ENCODE measurements at places on chromosomes 11 and 22.

DNA sequence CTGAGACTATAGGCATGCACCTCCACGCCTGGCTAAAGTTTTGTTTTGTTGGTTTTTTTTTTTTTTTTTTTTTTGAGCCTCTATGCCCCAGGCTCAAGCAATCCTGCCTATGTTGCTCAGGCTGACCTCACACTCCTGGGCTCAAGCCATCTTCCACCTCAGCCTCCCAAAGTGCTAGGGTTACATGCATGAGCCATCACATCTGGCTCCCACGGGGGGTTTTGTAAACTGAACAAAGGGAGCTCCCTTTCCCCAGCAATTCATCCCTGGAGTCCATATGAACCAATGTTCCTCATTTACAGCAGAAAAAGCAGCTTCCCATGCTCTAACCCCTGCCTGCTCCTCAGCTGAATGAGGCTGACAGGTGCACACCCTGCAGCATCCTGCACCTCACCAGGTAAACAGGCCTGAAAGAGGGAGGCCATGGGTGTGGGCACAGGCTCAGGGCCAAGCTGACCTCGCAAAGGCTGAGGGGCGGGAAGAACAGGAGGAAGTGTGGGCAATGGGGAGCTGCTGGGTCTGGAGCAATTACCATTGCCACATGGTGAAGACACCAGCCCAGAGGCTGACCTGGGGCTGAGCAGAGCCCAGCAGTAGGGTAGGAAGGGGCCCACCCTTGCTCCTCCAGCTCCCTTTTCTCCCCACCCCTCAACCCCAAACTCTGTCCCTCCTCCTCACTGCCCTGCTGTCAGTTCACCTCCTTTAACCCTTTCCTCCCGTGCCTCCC, 58.2 kb downstream of the RBX1 start:
- DNase-seq: no peak

GRCh38 chr22:27803841-27804415, 2.4 kb upstream of the MN1 start:
- no peak for DNase-seq

DNA sequence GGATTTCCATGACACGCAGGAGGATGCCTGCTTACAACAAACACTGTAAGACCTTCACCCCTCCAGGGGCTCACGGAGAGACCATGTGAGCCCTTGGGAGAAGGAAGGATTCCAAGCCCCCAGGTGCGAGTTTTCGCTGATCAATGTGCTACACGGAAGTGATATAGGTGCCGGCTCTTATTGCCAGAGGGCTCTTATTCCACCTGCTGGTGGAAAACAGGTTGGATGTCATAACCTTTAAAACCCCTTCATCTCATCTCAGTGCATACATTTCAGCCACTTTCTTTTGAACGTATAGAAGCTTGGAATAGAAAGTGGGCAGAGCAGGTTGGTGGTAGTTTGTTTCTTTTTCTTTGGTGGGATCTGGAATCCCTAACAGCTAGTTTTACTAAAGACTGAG, 25.8 kb downstream of the LAYN start:
- DNase-seq: no peak

- no peak for DNase-seq
These were observed 252.0 kb downstream of the CTTN start for GRCh38 chr11:70650075-70650909.

DNA sequence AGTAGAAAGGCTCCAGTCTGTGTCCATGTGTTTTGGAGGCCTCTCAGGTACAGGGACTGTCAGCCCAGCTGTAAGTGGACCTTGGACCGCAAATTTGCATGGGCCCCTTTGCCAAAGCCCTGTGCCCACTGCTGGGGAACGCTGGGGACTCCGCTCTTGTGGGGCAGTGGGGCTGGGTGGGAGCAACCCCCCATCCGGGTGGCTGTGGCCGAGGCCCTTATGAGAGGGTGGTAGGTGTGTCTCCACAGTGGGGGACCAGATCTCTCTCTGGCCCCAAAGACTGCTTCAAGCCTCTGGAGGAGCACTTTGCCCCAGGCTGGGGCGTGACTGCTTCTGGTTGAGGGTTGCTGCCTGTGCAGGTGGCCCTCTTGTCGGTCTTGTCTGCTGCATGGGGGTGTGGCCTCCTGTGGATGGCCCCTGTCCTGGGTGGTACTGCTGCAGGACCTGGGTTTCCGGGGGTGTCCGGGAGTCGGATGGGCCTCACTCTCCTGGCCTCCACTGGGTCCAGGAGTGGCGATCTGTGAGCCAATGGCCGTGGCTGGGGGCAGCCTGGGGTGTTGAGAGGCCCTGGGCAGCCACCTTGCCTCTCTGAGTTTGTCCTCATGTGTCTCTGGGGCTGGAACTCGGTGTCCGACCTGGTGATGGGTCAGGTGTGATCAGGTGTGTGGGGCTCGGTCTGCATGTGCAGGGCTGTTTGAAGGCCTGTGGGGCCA, 15.9 kb downstream of the KCNQ1 start:
- no peak for DNase-seq

GRCh38 chr11:14262271-14262846, 96.6 kb downstream of the RRAS2 start:
- no peak for DNase-seq

DNA sequence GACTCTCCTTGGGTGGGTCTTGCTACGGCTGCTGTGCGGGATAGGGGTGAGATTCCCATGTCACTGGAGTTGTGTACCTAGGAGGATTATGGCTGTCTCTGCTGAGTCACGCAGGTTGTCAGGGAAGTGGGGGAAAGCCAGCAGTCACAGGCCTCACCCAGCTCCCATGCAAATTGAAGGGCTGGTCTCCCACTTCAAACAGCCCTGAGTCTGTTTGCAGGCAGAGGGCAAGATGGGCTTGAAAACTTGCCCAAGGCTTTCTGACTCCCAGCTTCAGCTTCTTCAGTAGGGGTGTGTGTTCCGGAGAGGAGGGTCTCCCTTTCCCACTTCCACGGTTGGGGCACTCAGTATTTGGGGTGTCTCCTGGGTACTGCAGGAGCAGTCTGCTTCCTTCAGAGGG, 10.9 kb upstream of the SC5D start:
- DNase-seq: no peak

GRCh38 chr22:29117799-29118477, 45.1 kb downstream of the KREMEN1 start:
- no peak for DNase-seq

GRCh38 chr22:29877620-29878019, 5.4 kb upstream of the MTMR3 start:
- DNase-seq: no peak

GRCh38 chr22:38110863-38111852, 674 bp upstream of the BAIAP2L2 start:
- no peak for DNase-seq

DNA sequence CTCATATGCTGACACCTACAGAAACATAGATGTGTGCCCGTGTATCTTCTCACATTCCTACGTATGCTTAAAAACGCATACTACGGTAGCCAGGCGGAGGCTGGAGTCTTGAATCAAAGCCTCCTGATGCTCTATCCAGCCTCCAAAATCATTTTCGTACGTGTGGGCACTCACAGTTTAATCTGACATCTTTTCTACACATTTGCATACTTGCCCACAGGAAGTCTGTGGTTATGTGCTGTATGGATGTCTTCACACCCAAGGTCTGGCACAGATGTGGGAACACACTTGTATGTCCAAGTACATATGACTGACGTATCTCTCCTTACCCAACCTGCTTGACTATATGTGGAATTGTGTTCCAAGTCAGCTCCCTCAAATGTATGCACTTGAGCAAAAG, 561.8 kb upstream of the CADM1 start:
- no peak for DNase-seq

Measured in GM06990 (cell line).